PC-9 (cell line): ENCODE measurements at places on chromosomes 11 and 22. TPM values are rescaled to one million over a fixed set of nuclear protein-coding genes. Genes with fewer than 3 reads are reported as not detected.

The MMP10 gene
- total RNA-seq, result not detected in 2 replicates

The MS4A3 gene
- total RNA-seq, result not detected in 2 replicates

The BATF2 gene
- 0.46 and 1.2 TPM in 2 replicates for total RNA-seq

The ABCG4 gene
- total RNA-seq, result 0.11 TPM in 1 of 2 replicates, not detected in the other

The SLC22A12 gene
- total RNA-seq, result not detected in 2 replicates

The KMT5B gene
- total RNA-seq, result 36.4 and 45.7 TPM in 2 replicates

The F2 gene
- 0.20 TPM in 1 of 2 replicates, not detected in the other for total RNA-seq

The SEZ6L gene
- not detected in 2 replicates for total RNA-seq

The EHF gene
- total RNA-seq, result 85.7 and 118 TPM in 2 replicates

The MS4A6E gene
- total RNA-seq, result not detected in 2 replicates

The CCDC87 gene
- total RNA-seq, result 0.83 and 1.0 TPM in 2 replicates

The TRIM64C gene
- not detected in 2 replicates for total RNA-seq

The EFEMP2 gene
- 18.1 and 32.3 TPM in 2 replicates for total RNA-seq

The PKNOX2 gene
- total RNA-seq, result not detected in 2 replicates

The ADAMTS8 gene
- not detected in 2 replicates for total RNA-seq

The EMID1 gene
- 1.1 and 3.1 TPM in 2 replicates for total RNA-seq

The SPTBN2 gene
- 51.0 and 66.8 TPM in 2 replicates for total RNA-seq

The PDE3B gene
- total RNA-seq, result not detected in 2 replicates

The RPS3 gene
- 3,914 and 4,011 TPM in 2 replicates for total RNA-seq

The CBLIF gene
- not detected in 2 replicates for total RNA-seq

The CDC42EP1 gene
- 94.0 and 110 TPM in 2 replicates for total RNA-seq

The PATE4 gene
- not detected in 2 replicates for total RNA-seq

The MMP13 gene
- total RNA-seq, result not detected in 2 replicates

The TBX1 gene
- total RNA-seq, result 0.74 and 2.4 TPM in 2 replicates

The OR5A1 gene
- total RNA-seq, result not detected in 2 replicates

The FTH1 gene
- 6,804 and 8,986 TPM in 2 replicates for total RNA-seq

The HEPACAM gene
- not detected in 2 replicates for total RNA-seq

The MMP12 gene
- total RNA-seq, result not detected in 2 replicates

The WT1 gene
- total RNA-seq, result not detected in 2 replicates

The TRAF6 gene
- total RNA-seq, result 8.0 and 9.2 TPM in 2 replicates

The ADORA2A gene
- 1.8 and 2.6 TPM in 2 replicates for total RNA-seq

The IL17REL gene
- total RNA-seq, result not detected in 2 replicates

The OR51V1 gene
- total RNA-seq, result not detected in 2 replicates

The PEX16 gene
- 35.8 and 48.6 TPM in 2 replicates for total RNA-seq

The SLN gene
- total RNA-seq, result not detected in 2 replicates

The C11orf52 gene
- 2.9 and 6.4 TPM in 2 replicates for total RNA-seq

The ART1 gene
- total RNA-seq, result not detected in 2 replicates

The TREH gene
- not detected in 2 replicates for total RNA-seq

The CCDC81 gene
- 0.65 and 1.1 TPM in 2 replicates for total RNA-seq

The ARCN1 gene
- total RNA-seq, result 79.8 and 105 TPM in 2 replicates

The DDX25 gene
- total RNA-seq, result 0.26 TPM in 1 of 2 replicates, not detected in the other

The TOM1 gene
- total RNA-seq, result 43.6 and 45.1 TPM in 2 replicates

The OR51B5 gene
- total RNA-seq, result 1.2 and 2.7 TPM in 2 replicates

The POU2AF1 gene
- total RNA-seq, result 0.37 TPM in 1 of 2 replicates, not detected in the other

The IFITM2 gene
- total RNA-seq, result 4.2 and 4.3 TPM in 2 replicates
